Naive thymus-derived CD8-positive, alpha-beta T cell (primary cell): ENCODE measurements at places on chromosomes 11 and 22. TPM values are rescaled to one million over a fixed set of nuclear protein-coding genes. Genes with fewer than 3 reads are reported as not detected.
A peak's percentile ranks its signal among the peaks of the same experiment; 100 is the strongest.

DNA sequence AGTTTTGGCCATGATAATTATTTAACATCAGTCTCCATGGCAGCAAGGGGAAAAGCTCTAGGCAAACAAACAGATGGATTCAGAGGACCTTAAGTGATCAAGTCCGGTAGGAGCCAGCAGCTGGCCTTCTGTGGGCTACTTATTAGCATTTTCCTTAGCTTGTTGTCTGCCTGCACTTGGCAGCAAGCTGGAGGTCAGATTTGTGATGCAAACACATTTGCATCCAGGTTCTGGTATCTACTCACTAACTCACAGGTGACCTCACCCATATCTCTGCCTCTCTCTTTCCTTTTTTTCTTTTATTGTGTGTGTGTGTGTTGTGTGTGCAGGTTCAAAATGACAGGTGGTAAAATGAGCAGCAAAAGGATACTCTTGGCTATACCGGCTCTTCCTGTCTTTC, 32.3 kb downstream of the ARHGAP42 start:
- no peak for DNase-seq
- no peak overlapping the region for H3K27ac ChIP-seq
- H3K27me3 ChIP-seq = no peaks in the 10 kb centered on the region
- no peaks in the 10 kb centered on the region for H3K4me1 ChIP-seq
- H3K4me3 ChIP-seq = no peak overlapping the region
- H3K36me3 ChIP-seq = no peaks in the 10 kb centered on the region

DNA sequence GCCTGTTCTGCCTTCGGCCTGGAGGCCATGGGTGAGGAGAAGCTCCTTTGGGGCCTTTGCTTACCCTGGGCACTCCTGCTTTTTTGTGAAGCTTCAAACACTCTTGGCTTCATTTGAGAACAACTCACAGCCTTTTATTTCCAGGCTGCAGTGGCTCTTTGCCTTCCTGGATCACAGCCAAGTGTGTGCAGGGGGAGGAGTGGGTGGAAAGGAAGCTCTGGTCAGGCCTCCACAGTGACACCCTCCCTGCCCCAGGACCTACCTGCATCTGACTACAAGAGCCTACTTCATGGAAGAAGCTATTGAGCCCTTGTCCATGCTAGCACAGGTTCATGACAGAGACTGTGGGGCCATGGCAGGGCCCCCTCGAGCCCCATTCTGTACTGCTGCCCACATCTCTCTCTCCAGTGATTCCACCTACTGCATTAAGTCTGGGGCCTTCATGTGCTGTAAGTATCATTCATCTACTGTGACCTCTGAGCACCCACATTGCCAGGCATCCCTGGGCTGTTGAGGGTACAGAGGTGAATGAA, 52.3 kb downstream of the GAB4 start:
- H3K4me1 ChIP-seq = peaks cover 12% of the 10 kb centered on the region
- no peaks in the 10 kb centered on the region for H3K27me3 ChIP-seq
- H3K4me3 ChIP-seq = no peak overlapping the region
- H3K27ac ChIP-seq = no peak overlapping the region
- peak; percentile 71 for DNase-seq

DNA sequence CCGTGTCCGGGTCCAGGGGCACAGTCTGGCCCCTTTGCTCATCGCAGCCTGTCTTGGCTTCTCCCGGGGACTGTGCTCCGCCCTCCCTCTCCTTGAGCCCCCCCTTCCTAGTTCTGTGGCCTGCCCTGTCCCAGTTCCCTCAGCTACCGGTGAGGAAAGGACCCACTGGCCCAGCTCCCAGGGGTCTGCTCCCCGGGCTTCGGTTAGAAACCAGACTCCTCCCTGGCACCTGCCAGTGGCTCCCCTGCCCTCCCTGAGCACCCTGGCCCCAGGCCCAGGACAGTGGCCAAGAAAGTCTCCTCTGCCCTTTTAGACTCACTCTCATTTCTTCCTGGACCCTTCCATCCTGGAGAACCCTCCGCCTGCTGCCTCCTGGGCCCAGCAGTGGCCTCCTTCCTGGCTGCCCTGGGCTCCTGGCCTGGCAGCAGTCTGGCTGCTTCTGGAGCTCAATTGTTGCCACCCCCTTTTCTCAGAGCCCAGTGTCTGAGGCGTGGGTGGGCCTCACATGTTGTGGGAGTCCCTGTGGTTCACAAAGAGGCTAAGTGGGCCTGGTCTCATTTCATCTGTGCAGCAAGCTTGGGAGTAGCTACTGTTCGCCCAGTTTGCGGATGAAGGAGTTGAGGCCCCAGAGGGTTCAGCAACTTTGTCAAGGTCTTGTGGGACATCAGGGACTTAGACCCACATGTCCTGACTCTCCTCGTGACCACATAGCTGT, 12.6 kb downstream of the PRDM11 start:
- no peaks in the 10 kb centered on the region for H3K27me3 ChIP-seq
- H3K36me3 ChIP-seq = no peaks in the 10 kb centered on the region
- peaks cover 24% of the 10 kb centered on the region for H3K4me1 ChIP-seq
- no peak for DNase-seq

GRCh38 chr11:69385144-69385820, 91.3 kb downstream of the MYEOV start:
- H3K4me1 ChIP-seq = no peaks in the 10 kb centered on the region
- no peaks in the 10 kb centered on the region for H3K27me3 ChIP-seq
- no peak for DNase-seq
- no peak overlapping the region for H3K4me3 ChIP-seq

The IL10RA gene
- total RNA-seq = 217 TPM

- peak overlapping the region; percentile 94 for H3K4me3 ChIP-seq
- peaks cover 6% of the 10 kb centered on the region for H3K36me3 ChIP-seq
- H3K27ac ChIP-seq = peak overlapping the region; percentile 94
- no peak for DNase-seq
- H3K27me3 ChIP-seq = no peaks in the 10 kb centered on the region
- H3K4me1 ChIP-seq = peaks cover 61% of the 10 kb centered on the region
These were observed 498 bp downstream of the C2CD2L start for GRCh38 chr11:119107538-119108145.

The TMEM151A gene
- not detected for total RNA-seq

DNA sequence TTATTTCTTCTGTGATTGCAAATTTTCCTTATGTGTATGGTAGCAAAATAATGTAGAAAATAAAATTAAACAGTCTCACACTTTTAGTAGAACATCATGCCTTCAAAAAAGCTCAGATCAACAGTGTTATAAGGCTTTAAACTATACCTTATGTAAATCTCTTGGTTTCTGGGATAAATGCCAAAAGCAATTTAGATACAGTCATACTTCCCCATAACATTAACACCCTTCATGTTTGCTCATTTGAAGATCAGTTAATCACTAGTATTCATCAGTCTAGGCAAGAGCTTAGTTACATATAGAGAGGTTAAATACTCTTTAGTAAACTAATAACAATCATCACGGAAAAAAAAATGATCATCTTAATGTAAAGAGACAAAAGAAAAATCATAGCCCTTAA, 421.8 kb upstream of the ANO3 start:
- no peak overlapping the region for H3K27ac ChIP-seq
- no peaks in the 10 kb centered on the region for H3K4me1 ChIP-seq
- H3K4me3 ChIP-seq = no peak overlapping the region
- no peaks in the 10 kb centered on the region for H3K27me3 ChIP-seq
- no peaks in the 10 kb centered on the region for H3K36me3 ChIP-seq
- no peak for DNase-seq

- H3K4me1 ChIP-seq = no peaks in the 10 kb centered on the region
- H3K36me3 ChIP-seq = no peaks in the 10 kb centered on the region
- H3K27me3 ChIP-seq = no peaks in the 10 kb centered on the region
- DNase-seq = no peak
- H3K4me3 ChIP-seq = no peak overlapping the region
These were observed 20.3 kb upstream of the VPS37C start for GRCh38 chr11:61181489-61181888.

The TRIM48 gene
- total RNA-seq = not detected
